ENCODE measurements at places on chromosomes 11 and 22. TPM values are rescaled to one million over a fixed set of nuclear protein-coding genes. Genes with fewer than 3 reads are reported as not detected.
A peak's percentile ranks its signal among the peaks of the same experiment; 100 is the strongest.

Gene KREMEN1
- total RNA-seq, result 64.8 TPM

- no peaks in the 10 kb centered on the region for H3K27me3 ChIP-seq
- H3K4me1 ChIP-seq, result peaks cover 50% of the 10 kb centered on the region
- H3K36me3 ChIP-seq, result peaks cover 7% of the 10 kb centered on the region
- peak overlapping the region; percentile 18 for H3K27ac ChIP-seq
Measured at GRCh38 chr11:108494182-108494581, 4.0 kb downstream of the POGLUT3 start.

DNA sequence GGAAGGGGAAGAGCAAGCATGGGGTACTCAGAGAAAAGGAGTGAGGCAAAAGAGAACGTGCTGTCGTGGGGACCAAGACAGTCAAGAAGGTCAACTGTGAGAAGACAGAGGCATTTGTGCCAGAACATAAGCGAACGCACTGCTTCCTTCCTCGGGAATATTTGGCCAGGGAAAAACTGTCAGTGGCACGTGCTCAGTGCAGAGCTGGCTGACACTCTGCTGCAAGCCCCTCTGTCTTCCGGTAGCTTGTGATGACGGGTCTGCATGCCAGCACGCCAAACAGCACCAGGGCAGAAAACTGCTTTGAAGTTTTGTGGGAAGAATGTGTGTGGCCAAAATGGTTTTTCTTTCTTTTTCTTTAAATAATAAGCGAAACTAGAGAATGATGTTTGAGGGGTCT, 60.6 kb downstream of the SMCO4 start:
- no peaks in the 10 kb centered on the region for H3K36me3 ChIP-seq
- H3K4me3 ChIP-seq, result no peak overlapping the region
- H3K27me3 ChIP-seq, result no peaks in the 10 kb centered on the region
- no peak for DNase-seq

DNA sequence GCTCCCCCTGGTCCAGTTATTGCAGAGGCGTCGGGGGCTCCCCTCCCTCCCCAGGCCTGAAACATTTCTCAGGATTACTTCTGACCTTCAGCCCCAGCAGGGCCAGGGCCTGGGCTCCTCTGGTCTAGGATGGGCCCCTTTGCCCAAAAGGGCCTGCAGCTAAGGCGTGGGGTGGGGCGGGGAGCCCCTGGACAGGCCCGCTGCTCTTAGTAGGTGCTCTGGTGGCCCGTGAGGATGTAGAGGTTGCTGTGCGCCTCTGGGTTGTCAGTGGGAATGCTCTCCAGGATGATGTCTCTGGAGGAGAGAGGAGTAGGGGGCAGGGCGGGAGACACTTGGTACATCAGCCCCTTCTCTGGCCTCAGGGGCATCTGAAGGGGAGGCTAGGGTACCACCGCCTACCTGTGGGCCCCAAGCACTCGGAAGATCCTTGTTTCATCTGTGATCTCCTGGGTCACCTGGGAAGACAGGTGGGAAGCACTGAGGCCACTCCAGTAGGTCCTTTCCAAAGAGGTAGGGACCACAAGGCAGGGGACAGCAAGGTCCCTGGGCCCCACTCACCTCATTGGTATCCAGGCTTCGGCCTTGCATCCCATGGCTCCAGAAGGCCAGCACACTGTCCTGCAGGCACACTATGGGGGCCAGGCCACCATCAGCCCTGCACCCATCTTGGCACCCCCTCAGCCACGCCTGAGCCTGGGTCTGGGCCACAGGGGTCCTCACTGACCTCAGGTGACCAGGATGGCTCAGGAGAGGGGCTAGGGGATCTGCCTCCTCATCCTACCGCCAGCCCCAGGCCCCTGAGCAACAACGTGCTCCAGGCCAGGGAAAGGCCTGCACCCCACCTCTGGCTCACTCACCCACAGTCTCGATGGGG, 11.2 kb upstream of the SF1 start:
- H3K36me3 ChIP-seq, result no peaks in the 10 kb centered on the region
- H3K27ac ChIP-seq, result no peak overlapping the region
- DNase-seq, result no peak
- H3K4me3 ChIP-seq, result no peak overlapping the region

Gene TBX10
- total RNA-seq, result not detected

Data from esophagus squamous epithelium (tissue), 5 donors.